Activated naive CD8-positive, alpha-beta T cell treated with anti-CD3 and anti-CD28 coated beads, Interleukin-2, amount 10 ng/mL, durations not matched to agents 7 days and 5 days (primary cell): ENCODE measurements at places on chromosomes 12 and 14.

DNA sequence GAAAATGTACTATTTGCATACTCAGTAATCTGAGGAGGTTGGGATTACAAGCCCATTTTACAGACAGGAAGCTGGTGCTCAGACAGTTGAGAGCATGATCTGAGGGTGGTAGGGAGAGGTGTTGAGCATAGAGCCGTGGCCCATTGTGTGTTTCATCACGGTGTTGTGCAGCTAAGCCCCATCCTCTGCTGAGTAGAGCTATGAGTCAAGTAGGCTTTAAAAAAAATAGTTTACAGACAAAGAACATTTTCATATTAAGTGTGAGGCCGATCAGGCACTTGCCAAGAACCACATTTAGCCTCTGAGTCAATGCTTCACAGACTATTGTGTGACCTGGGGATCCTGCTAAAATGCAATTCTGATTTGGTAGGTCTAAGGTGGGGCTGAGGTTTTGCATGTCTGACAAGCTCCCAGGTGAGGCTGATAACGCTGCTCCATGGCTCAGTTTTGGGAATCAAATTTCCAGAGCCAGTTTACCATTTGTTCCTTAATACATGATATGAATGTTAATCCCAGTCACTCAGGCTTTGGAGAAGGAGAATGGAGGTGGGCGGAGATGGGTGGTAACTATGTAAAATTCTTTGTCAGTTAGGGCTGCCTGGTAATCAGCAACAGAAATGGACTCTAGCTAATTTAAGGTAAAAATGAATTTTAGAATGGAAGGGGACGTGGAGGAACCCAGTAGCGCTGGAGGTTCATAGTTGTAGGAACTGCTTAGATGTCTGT is 22.2 kb downstream of the ZNF664 start:
- DNase-seq, result no peak

GRCh38 chr12:98869886-98870503 is 224.9 kb downstream of the APAF1 start:
- DNase-seq, result no peak

GRCh38 chr14:34498684-34499412 is 36.8 kb upstream of the SPTSSA start:
- DNase-seq, result no peak

DNA sequence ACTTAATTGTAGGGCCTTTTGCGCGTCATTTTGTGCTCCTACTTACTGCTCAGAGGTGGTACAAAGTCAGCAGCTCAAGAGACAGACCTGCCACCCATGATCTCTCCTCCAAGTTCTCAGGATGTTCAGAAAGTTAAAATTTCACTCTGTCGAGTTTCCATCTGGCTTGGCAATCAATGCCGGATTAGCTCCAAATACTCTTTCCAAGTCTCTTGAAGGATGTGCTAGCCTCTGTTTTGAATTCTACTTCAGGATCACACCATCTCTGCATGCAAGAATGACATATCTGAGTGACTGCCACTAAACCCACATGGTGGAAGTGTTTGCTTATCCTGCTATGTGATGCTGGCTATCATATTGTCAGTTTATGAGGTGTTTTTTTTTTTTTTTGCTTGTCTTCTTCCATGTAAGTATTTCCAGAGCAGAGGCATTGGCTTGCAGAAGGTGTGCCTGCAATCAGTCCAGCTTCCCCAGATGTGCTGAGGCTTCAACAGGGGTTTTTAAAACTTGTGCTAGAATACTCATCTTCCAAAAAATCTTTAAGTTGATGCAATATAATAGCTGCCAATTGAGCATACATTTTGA is 125.6 kb downstream of the RGS6 start:
- DNase-seq, result no peak

DNA sequence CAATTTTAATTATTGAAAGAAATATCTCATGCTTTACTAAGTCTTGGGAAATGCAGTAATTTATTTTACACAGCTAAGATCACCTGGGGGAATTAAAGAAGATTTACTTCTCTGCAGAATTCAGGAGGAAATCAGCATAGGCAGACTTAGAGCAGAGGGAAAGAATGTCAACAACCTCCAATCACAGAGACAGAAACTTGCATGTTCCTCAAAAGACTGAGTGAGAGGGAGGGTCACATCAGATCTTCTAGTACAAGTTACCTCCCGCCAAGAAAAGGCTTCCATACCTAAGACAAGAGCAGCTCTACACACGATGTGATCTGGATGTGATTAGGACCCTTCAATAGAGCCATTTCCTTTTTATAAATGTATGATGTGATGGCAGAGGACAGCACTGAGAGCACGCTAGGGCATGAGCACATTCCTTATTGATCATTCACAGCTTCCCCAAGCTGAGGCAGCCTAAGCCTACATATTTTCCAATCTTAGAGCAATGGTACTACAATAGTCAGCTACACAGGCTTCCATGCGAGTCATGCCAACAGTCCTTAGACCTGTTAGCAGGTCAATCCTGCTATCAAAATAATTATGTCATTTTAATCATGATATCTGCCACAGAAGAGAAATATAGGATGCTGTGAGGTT is 403.3 kb downstream of the ETNK1 start:
- DNase-seq, result no peak

DNA sequence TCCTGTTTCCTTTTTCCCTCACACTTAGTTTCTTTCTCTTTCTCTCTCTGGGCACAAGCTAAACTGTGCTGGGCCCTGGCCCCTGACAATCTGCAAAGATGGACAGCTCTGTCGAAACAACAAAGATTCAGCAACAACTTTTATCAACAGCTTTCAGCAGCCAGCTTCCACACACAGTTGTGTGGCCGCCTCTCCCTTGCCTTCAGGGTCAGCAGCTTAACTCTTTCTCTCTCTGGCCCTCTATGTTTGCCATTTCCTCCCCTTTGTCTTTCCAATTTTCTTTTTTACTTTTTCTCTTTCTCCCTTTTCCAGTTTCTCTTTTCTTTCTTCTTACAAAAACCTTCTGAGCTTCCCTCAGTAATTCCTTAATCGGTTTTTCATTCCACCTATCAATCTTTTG is 43.3 kb downstream of the IQSEC3 start:
- DNase-seq, result no peak

- DNase-seq, result no peak
Measured at GRCh38 chr14:65879248-65880009, 466.9 kb downstream of the FUT8 start.

DNA sequence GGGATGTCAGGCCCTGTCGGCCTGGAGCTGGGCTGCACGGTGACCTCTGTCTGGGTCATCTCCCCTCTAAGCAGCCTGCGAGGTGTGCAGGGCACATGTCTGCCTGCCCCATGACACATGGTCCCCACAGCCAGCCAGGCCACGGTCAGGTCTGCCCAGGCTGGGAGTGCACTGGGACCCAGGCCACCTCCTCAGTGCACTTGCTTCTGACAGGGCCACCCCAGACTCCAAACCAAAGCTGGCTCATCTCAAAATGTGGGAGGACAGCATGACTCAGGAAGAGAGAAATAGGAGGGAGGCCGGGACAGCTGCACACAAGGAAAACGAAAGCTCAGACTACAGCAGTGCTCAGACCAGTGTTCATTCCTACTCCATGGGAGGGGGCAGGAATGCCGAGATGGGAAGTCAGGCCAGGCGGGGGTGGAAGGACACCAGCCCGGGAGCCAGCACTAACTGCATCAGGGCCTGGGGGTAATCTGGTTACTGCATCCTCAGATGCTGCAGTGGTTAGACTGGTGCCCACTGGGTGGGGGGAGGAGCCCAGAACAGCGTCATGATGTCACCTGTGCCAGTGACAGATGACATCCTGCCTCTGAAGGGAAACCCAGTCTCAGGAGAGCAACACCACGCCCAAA is 4.0 kb downstream of the P2RX2 start:
- no peak for DNase-seq

GRCh38 chr12:131897276-131897675 is 2.9 kb downstream of the ULK1 start:
- DNase-seq, result no peak

DNA sequence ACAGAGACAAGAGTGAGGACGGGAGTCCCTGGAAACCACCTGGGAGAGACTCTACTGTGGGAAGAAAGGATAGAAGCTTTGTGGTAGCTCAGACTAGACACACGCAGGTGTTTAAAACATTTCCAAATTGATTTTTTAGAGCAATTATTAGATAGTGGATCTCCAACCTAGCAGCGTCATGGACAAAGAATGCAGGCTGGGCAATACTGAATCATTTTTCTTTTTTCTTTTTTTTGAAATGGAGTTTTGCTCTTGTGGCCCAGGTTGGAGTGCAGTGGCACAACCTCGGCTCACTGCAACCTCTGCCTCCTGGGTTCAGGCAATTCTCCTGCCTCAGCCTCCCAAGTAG is 13.1 kb downstream of the GPR132 start:
- no peak for DNase-seq

GRCh38 chr12:116563262-116563661 is 4.1 kb downstream of the MAP1LC3B2 start:
- no peak for DNase-seq

- DNase-seq, result no peak
Measured at GRCh38 chr12:56261503-56262232, 3.5 kb upstream of the ANKRD52 start.

GRCh38 chr12:106291342-106291741 is 11.2 kb upstream of the TCP11L2 start:
- DNase-seq, result no peak

GRCh38 chr12:124767066-124767821 is 96.4 kb downstream of the SCARB1 start:
- DNase-seq, result peak; percentile 90

GRCh38 chr14:45426685-45427282 is 173.8 kb upstream of the MIS18BP1 start:
- DNase-seq, result no peak

- peak; percentile 66 for DNase-seq
Measured at GRCh38 chr14:64879635-64880220, at the start of gene SPTB. SPTB (minus strand) TSS chr14:64879907; CDS start chr14:64823094, 56,813 bp downstream.
